Activated CD8-positive, alpha-beta memory T cell treated with anti-CD3 and anti-CD28 coated beads, Interleukin-2, amount 50 U/mL, for 4 hours (primary cell): ENCODE measurements at places on chromosomes 3 and 15.

DNA sequence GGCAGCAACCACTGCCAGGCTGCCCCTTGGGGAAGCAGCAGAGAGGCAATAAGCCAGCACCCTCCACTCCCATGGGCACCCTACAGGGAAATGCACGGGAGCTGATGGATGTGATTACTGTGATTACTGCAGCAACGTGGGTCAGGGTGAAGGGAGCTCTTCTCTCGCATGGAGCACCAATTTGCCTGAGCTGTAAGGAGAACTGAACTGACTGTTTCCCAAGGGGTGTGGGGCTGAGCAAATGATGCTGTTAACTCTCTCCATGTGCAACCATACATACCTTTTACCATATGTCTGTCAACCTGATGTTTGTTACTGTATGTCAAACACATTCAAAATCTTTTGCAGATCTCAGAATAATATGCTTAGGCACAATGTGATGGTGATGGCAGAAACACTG is 680.6 kb downstream of the SQOR start:
- no peak for DNase-seq

- DNase-seq: no peak
Measured at GRCh38 chr3:70244422-70244821, 68.0 kb downstream of the MDFIC2 start.

DNA sequence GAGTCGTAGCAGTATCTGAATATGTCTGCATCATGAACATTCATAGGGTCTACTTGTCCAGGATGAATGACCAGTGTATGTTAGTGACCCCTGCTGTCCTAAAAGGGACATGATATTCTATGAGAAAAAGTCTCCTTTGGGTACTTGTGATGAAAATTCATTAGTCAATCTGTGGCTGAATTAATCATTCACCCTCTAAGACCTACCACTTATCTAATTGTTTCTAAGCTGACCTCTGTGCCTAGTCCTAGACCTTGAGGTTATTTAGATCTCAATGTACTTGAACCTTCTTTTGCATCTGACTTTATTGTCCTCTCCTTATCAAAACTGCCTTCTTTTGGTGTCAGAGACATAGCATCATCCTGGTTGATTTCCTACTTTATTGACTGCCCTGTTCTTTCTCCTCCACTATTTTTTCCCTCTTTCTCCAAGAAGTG is 799.3 kb downstream of the DIPK2A start:
- no peak for DNase-seq

GRCh38 chr15:75143738-75144334 is 57.8 kb upstream of the C15orf39 start:
- no peak for DNase-seq

DNA sequence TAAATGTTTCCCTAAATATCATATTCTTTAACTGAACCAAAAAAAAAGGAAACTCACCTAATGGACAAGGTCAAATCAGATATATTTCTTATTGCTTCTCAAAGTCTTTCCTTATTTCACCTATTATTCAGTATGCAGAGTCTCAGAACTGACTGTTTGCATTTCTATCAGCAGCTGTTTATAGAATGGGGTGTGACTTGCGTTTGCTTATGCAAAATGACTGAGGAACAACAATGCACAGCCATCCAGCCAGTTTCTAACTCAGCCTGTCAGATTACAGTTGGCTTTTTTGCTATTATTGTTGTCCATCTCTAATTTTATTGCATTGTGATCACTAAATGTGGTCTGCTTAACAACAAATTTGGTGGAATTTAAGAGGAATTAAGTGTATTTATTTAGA is 40.7 kb downstream of the RAB27A start:
- no peak for DNase-seq

DNA sequence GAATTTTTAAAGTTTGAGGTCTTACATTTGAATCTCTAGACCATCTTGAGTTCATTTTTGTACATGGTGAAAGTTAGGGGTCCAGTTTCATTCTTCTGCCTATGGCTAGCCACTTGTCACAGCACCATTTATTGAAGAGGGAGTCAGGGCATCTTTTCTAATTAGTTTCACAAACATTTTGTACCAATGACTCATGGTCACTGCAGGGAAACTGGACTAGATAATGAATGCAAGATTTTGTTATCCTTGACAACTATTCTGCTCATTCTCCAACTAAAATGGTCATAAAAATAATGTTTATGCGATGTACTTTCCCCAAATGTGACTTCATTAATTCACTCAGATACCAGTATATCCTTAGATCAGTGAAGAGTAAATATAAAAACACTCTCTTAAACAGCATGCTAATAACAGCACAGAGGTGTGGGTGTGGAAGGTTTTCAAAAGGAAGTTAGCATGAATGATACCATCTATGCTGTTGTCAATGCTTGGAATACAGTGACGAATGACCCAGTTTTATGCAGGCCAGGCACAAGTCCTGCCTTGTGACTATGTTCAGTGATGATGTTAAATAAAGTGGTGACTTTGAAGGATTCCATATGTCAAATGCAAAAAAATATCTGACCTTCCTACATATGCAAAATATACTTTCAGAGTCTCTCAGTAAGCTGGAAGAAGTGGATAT is 314.9 kb upstream of the TMCO5A start:
- no peak for DNase-seq

DNA sequence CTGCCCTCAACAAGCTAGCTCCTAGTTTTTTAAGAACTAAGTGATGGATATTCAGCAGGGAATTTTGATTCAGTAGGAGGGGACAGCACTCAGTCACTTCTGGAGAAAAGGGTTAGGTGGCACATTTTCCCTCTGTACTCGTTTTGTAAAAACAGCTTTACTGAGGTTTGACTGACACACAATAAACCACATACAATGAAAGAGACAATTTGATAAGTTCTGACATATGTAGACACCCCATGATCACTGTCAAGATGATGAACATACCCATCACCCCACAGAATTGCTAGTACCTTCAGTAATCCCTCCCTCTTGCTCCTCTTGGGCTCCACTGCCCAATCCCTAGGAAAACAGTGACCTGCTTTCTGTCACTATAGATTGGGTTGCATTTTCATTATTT is 29.0 kb upstream of the PLAAT1 start:
- DNase-seq: no peak

DNA sequence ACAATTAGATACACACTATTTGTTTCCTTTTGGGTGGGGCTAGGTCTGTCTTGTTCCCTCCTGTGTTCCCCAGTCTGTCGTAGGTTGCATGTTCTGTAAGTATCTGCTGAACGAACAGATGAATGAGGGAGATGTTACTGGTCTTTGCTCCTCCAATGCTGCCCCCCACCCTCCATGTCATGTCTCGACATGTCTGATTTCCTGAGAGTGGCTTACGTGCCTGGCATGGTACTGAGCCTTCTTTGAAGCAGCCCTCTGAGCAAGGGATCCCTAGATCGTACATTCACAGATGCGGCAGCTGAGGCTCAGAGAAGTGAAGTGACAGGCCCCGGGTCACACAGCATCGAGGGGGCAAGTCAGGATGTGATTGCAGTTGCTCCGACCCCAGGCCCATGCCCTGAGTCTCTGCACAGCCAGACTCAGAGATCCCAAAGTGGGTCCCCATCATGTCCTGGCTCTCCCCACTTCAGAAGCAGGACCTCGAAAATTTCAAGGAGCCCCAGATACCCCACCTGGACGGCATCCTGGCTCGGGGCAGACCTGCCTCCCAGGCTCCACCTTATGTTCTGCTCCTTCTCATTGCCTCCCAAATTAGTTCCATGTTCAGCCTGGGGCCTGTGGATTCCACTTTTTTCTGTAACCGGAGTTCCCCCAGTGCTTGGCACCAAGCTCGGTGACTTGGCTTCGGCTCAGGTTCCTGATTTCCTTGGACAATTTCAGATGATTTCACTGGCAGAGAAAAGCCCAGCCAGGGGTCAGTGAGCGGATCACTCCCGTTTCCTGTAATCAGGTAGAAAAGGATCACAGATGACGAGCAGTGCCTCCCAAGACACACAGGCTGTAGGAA is 24.7 kb downstream of the GOLGA6L2 start:
- no peak for DNase-seq

DNA sequence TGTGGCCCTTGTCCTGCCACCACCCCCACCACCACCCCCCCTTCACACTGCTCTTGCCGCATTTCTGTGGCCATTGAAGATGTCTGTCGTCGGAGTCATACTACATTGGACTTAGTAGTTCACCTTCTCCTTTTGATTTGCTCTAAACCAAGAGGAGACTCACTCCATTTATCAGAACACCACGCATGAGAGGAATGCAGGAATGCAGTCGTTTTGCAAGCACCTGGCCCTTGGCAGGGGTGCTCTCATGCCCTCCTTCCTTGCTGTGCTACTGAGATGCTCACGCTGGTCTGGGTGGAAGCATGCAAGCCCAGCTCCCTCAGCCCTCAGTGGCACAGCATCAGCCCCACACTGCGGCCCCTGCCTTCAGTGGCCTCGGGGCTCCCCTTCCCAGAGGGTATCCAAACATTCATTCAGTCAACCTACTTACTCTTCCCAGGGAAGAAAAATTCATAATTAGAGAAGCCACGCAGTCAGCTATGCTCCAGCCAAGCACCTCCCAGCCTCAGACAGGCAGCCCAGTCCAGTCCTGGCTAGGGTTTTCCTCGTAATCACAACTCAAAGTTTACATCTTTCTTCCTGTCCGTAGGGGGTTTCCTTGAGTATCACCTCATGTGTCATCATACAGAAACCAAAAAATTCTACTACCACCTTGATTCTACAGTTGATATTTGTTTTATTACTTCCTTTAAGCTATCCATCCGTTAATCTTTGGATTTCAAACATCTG is 520.0 kb downstream of the GABRG3 start:
- DNase-seq: no peak
